Body of pancreas (tissue), 4 donors: ENCODE measurements at places on chromosomes 5 and 9. TPM values are rescaled to one million over a fixed set of nuclear protein-coding genes. Genes with fewer than 3 reads are reported as not detected.

Gene DCAF12
- total RNA-seq: 19.1 TPM

Gene PFN3
- total RNA-seq: not detected

Gene FXN
- total RNA-seq: 3.1 TPM

Gene SLC1A1
- 5.2 TPM for total RNA-seq

Gene ZBTB43
- total RNA-seq: 7.6 TPM

Gene STKLD1
- total RNA-seq: not detected

Gene NR2F1-AS1
- total RNA-seq: 5.3 TPM

Gene FAM151B
- total RNA-seq: 1.6 TPM

Gene IARS1
- 68.6 TPM for total RNA-seq

Gene LHX6
- 2.9 TPM for total RNA-seq

Gene CD180
- total RNA-seq: not detected

Gene GARIN3
- total RNA-seq: not detected

Gene ADAMTS2
- total RNA-seq: 19.1 TPM

Gene PPIC
- total RNA-seq: 9.6 TPM

Gene PCA3
- not detected for total RNA-seq

Gene OGN
- total RNA-seq: 2.6 TPM

Gene MACROH2A1
- total RNA-seq: 142 TPM

Gene TOR1A
- total RNA-seq: 17.4 TPM

Gene PTPRD
- 4.3 TPM for total RNA-seq

Gene CMYA5
- total RNA-seq: 3.3 TPM

Gene OTP
- not detected for total RNA-seq

Gene CENPH
- total RNA-seq: 0.33 TPM

Gene CFAP90
- total RNA-seq: 0.52 TPM

Gene ADRA1B
- 4.0 TPM for total RNA-seq

Gene CBY3
- not detected for total RNA-seq

Gene GABRA1
- total RNA-seq: not detected

Gene RANBP17
- total RNA-seq: 6.6 TPM

Gene KCTD16
- total RNA-seq: 3.4 TPM

Gene BAAT
- total RNA-seq: 1.0 TPM

Gene KIF4B
- total RNA-seq: not detected
